ENCODE measurements at places on chromosomes 6 and 20.

DNA sequence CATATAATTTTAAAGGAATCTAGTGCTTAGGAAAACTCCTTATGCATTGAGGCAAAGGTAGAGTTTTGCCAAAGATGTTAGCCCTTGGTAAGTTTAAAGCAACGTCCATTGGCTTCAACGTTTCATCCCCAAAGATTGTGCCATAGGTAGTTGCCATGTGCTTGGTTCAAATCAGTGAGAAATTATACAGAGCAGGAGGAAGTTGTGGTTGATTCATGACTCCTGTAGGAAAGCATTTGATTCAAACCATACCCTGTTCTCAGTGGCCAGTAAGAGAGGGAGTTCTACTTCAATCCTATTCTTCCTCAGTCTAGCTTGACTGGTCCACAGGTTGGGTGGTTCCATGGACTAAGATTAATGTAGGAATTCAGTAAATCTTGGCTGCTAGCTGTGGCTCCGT lies 535.6 kb downstream of the QKI start:
- no peak for DNase-seq

DNA sequence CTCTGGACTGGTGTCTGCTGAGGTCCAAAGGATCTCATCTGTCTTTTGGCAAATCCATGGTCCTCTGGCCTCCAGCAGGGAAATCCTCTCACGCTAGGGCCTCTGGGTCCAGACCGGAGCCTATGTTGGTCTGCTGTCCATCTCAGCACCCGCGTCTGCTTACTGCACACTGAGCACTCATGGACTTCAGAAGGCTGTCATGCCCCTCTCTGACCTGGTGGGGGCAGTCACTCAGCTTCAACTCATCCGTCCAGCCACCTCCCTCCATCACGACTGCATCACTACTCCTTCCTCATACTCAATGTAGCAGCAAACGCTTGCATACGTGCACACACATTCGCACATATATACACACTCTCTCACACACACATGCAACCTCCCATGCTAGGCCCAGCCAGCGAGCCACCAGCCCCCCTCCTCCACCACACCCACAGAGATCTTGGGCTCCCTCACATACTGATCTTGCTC lies 33.3 kb downstream of the GABRR2 start:
- DNase-seq = peak; percentile 66

DNA sequence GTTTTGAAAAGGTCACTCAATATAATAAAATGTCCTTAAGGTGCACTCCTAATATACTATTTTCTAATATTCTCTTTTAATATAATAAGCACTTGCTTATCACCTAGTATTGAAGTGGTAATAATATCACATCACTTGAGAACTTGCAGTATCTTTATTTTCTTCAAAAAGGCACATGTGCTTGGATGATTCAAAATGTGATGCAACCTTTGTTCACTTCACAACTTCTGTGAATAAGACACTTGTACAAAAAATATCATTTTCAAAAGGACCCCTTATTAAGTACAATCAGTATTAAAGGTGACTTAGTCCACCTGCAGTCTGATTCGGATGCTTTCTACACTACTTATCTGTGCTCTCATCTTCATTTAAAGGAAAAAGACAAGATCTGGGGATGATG lies 3.4 kb downstream of the PRELID3B start:
- DNase-seq = no peak

- DNase-seq = no peak
Measured at GRCh38 chr6:33896391-33897188, 92.8 kb upstream of the MLN start.

GRCh38 chr20:4546786-4547185 lies 174.9 kb upstream of the PRND start:
- DNase-seq = peak; percentile 65

DNA sequence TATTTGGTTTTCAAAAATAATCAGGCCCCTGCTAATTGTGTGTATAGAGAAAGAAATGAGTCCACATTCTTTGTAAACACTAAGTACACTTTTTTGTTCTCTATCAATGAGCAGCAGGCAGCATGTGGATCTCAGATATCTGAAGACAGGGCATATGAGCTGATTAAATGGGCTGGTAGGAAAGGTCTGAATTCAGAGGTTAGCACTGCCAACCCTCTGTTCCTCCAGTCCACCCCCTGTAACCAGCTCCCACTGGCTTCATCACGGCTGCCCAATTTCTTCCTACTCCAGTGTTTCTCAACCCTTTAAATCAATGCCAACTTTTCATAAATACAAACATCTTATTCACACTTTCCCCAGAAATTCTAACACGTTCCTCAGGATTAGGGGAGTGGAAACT lies 128.5 kb downstream of the TPBG start:
- DNase-seq = no peak

- no peak for DNase-seq
Measured at GRCh38 chr6:15255481-15255880, 9.6 kb downstream of the JARID2 start.

DNA sequence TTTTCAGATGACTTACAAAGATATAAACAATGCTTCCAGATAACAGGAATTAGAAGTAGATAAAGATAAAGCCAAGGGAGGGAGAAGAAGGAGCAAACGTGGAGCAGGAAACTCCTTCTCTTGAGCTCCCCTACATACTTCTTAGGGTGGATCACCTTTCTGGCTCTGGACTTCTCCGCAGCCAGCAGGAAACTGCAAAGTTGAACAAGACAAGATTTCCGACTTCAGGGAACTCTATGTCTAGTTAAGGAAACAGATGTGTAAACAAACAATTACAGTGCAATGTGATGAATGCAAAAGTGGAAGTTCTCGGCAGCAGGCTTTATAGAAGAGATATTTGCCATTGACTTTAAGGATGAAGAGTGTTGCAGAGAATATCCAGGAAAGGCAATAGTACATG lies 134.0 kb upstream of the MARCKS start:
- DNase-seq = no peak

DNA sequence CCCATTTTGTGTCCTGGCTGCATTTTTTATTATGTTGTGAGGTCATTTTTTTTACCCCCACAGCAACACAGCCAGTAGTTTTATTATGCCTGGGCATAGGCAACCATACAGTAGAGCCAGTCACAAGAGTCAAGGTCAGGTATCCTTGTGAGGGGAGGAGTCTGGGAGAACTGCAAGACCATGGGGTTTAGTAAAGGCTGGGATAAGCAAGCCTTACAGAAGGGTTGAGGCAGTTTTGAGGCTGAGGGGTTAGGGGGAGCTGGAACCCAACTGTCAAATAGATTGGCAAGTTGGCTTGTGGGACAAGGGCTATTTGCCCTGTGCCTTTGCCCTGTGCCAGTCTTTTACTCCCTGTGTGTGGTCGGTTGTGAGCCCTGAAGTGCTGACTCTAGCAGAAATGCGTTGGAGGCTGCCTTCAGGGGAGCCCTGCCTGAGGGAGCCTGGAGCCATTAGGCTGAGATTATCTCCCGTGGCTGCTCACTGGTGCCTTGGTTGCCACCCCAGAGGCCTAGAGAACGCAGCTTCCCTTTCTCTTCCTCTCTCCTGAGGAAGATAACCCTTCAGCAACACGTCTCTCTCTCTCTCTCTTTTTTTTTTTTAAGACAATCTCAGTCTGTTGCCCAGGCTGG lies 31.1 kb downstream of the RALY start:
- DNase-seq = no peak

- DNase-seq = no peak
Measured at GRCh38 chr6:123589317-123589716, 47.4 kb downstream of the TRDN start.

GRCh38 chr6:112296122-112296521 lies 41.8 kb upstream of the LAMA4 start:
- DNase-seq = peak; percentile 27

- DNase-seq = no peak
Measured at GRCh38 chr6:155483858-155484257, 28.2 kb upstream of the NOX3 start.

DNA sequence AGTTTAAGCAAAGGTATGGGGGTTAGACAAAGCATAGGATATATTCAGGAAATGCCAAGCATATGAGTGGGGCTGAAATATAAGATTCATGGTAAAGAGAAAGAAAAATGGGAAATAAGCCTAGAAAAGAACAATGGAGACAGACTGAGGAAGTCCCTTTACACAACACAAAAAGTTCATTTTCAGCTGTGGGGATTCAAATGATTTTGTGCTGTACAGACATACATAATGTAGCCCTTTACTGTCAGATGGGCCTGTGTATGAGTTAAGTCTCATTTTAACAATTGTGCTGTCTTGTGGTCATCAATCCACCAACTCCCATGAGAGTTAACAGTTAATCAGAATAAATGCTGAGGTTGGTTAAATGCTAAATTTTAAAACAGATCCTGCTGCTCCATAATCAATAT lies 37.2 kb downstream of the REV3L start:
- DNase-seq = no peak

- DNase-seq = no peak
Measured at GRCh38 chr6:149077208-149077607, 240.3 kb upstream of the TAB2 start.

DNA sequence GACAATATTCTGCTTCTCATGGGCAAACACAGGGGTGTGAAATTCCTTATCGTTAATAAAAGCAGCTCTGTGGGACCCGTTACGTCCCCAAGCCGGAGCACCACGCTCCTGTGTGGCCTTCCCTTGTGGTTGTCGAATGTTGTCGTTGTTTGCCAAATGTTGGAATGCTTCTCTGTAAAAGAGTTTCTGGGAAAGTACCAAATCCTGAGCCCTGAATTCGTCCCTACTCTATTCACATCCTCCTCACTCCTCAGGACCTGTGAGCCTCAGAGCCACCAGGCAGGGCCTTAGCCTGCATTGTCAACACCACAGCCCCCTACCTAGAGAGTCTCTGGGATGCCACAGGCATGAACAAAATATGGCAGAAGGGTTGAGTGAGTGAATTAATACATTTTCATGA lies 64.0 kb downstream of the THBS2 start:
- no peak for DNase-seq

GRCh38 chr20:13442986-13443385 lies 195.7 kb downstream of the TASP1 start:
- no peak for DNase-seq

DNA sequence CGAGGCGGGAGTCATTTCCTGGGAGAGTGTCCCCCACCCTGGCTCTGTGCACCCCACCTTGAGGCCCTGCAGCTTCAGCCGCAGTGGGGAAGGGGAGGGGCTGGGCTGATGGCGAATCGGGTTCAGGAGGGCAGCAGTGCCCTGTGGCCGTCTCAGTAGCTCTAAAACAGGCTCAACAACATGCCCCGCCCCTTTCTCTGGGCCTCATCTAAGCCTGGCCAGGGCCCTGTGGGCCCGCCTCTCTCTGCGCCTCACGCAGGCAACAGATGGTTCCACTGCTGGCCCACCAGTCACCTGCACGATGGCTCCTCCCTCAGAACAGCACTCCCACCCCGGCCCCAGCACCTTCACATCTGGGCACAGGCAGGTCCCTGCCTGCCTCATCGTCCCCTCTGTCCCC lies 30.2 kb downstream of the CHRNA4 start:
- no peak for DNase-seq

DNA sequence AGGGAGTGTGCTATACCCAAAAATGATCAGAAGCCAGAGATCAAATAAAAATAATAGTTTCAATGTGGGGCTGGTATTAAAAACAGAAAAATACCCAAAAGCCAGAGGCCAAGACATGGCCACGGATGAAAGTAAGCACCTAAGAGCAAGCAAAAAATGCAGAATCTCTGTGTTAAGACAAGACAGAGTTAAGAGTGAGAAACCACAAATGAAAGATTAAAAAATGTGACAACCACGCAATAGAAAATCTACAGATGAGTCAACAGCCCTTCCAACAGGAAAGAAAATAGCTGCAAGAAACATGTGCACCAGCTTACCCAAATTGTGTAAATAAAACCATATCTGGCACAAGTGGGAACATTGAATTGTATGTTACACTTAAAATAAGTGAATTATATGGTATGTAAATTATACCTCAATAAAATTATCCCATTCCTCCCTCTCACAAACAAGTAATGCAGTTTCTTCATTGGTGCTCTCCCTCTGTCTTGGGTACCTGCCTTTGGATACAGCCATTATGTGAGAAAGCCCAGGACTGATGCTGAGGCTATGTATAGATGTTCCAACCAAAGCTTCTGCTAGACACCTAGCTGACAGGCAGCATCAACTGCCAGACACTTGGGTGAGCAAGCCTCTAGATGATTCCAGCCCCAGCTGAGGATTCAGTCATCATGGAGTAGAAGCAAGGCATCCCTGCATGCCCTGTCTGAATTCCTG lies 55.3 kb upstream of the UFL1 start:
- DNase-seq = no peak

- DNase-seq = no peak
Measured at GRCh38 chr20:23138226-23138625, 52.1 kb upstream of the CD93 start.

DNA sequence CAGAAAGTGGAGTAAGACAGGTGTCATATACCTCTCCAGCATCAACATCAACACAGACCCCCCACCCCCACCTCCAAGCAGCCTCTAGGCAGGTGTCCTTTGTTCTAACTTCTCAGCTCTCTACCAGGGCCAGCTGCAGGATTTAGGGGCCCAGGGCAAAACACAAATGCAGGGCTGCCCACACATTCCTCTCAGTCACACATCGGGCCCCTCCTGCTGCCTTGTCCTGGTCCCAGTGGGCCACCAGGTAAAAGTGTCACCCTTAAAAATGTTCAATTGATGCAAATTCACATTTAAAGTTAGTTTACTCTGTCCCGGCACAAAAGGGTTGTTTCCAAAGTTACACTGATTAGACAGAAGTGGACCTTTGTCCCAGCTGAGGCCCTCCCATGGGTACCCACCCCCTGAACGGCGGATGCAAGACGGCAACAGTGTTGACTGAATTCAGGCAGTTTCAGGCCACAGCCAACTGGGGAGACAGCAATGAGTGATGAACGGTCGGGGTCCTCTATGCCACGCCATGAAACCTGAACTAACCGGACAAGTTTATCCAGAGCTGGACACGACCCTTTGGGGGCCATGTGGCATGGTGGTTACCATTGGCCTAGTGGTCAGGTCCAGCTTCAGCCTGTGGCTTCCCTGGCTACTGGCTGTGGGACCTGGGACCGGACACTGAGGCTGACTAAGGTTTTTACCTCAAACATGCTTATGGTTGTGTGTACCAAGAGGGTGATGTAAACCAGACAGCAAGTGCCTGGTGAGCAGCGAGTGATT lies 52.2 kb upstream of the UNC93A start:
- no peak for DNase-seq

- no peak for DNase-seq
Measured at GRCh38 chr20:43702502-43702901, 24.3 kb downstream of the GTSF1L start.

GRCh38 chr6:146029573-146030184 lies 817 bp downstream of the GRM1 start:
- no peak for DNase-seq

DNA sequence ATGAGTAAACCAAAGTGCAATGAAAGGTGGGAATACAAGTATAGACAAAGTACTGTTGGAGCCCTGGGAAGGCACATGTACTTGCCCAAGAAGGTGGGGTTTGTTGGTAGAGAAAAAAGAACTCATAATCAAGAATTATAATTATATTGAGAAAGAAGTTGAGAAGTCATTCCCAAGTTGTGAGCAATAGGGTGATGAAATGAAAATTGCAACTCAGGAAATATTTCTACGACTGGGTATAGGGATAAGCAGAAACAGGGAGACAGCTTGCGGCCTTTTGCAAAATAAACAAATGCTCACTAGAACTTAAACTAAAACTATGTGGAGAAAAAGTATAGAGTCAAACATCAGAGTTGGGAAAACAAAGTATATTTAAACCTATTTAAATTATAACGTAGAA lies 250.7 kb upstream of the FAM83B start:
- no peak for DNase-seq

All from HCT116 (cell line).